Jurkat, Clone E6-1 (cell line): ENCODE measurements at places on chromosomes 13 and 19.

- no peak for DNase-seq
These were observed 8.2 kb downstream of the ADGRE2 start for GRCh38 chr19:14770136-14770535.

GRCh38 chr13:79870123-79870522 is 389.2 kb downstream of the NDFIP2 start:
- DNase-seq, result no peak

GRCh38 chr19:31390711-31391110 is 41.5 kb upstream of the TSHZ3 start:
- DNase-seq, result no peak

GRCh38 chr19:58568453-58569130 is 4.5 kb downstream of the MZF1 start:
- DNase-seq, result no peak

- DNase-seq, result no peak
These were observed 64.9 kb downstream of the HSPH1 start for GRCh38 chr13:31096654-31097302.
